BE2C (cell line): ENCODE measurements at places on chromosomes 11 and 22.

- no peak for DNase-seq
These were observed 2.6 kb downstream of the PGAP2 start for GRCh38 chr11:3810951-3811350.

- no peak for DNase-seq
These were observed 43.9 kb downstream of the KIRREL3 start for GRCh38 chr11:126956635-126957034.

GRCh38 chr22:32880505-32880892 lies 79.0 kb downstream of the TIMP3 start:
- no peak for DNase-seq

- DNase-seq: no peak
These were observed 80.3 kb downstream of the FBLN1 start for GRCh38 chr22:45582955-45583320.

DNA sequence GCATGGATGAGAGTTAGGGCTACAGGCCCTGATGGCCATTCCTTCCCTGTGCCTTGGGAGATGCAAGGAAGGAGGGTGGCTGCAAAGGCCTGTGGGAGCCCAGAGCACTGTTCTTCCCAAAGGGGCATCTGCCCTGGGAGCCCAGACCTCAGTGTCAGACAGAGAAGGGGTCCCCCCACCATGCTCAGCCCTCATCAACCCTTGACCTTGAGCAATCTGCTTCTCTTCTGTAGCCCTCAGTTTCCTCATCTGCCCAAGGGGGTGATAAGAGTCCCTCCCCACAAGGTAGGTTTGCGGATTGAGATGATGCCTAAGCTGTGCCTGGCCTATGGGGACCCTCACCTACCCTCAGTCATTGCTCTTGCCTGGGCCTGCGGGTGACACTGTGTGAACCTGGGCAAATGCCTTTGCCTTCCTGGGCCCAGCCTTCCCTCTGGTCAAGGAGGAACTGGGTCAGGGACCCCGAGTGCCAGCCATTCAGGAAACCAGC lies 47.5 kb downstream of the IGLL5 start:
- no peak for DNase-seq

GRCh38 chr11:2109541-2110019 lies 29.6 kb downstream of the IGF2 start:
- DNase-seq: no peak

GRCh38 chr11:8767466-8768142 lies 85.0 kb downstream of the RPL27A start:
- DNase-seq: no peak

- no peak for DNase-seq
These were observed 3.5 kb upstream of the MRPL48 start for GRCh38 chr11:73784080-73784634.
